Aorta (tissue), 5 donors: ENCODE measurements at places on chromosomes 5 and 9. TPM values are rescaled to one million over a fixed set of nuclear protein-coding genes. Genes with fewer than 3 reads are reported as not detected.

- no peaks in the 10 kb centered on the region for H3K36me3 ChIP-seq
- DNase-seq, result no peak
- no peaks in the 10 kb centered on the region for H3K4me1 ChIP-seq
- H3K4me3 ChIP-seq, result no peak overlapping the region
Measured at GRCh38 chr9:10168241-10168640, 444.6 kb downstream of the PTPRD start.

DNA sequence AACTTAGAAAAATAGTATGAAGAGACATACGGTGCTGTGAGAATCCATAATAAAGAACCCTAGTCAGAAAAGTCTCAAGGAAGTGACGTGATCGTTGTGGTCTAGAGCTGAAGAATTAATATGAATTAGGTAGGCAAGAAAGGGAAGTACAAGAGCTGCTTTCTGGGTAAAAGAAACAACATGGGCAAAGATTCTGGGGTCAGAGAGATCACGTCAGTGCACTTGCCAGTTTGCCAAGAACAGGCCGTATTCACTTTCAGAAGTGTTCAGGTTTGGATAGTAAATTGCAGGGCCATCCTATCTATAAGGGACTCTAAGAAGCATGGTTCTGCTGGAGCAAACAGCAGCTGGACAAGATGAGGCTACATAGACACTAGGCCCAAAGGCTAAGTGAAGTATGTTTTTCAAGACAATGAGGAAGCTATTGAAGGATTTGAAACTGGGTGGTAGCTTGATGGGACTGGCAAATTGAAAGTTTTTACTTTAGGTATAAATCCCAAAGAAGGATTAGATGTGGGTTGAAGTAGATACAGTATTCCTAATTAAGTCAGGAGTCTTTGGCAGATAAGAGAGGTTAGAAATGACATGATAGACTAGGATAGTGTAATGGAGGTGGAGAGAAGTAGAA is 4.8 kb upstream of the CHD1 start:
- no peak overlapping the region for H3K27ac ChIP-seq
- DNase-seq, result no peak
- no peaks in the 10 kb centered on the region for H3K36me3 ChIP-seq
- no peaks in the 10 kb centered on the region for H3K4me1 ChIP-seq
- no peak overlapping the region for H3K4me3 ChIP-seq

Gene MEIKIN
- total RNA-seq, result 1.2 TPM

Gene OCLN
- 2.6 TPM for total RNA-seq
